ENCODE measurements at places on chromosomes 6 and 20.

DNA sequence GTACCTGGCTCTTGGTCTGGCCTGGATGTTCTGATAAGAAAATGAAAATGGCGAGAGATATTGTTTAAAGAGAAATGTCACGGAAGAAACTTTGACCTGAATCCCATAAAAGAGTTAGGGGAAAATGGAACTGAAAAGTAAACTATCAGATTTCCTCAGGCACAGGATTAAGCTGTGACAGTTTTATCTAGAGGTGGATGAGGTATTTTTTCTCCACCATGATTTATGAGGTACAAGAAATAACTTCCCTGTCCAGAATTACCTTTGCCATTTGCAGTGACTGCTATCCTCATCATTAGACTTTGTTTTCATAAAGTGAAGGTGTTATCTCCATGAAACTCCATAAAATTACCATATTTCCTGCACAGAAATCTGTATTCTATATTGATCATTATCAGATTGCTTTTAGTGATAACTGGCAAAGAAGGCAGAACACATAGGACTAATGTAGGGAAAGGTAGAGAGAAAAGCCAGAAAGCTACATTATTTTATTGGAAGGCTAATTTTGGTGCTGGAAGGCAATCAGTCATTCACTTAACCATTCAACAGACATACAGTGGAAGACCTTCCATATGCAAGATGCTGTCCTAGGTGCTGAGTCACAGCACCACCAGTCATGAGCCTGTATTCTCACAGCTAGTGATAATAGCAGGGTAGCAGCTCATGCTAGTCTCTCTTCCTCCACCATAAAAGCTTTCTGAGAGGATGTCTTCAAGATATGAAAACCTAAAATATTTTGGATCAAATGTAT, 427.3 kb upstream of the CITED2 start:
- no peak for DNase-seq

GRCh38 chr6:105894556-105894955, 191.6 kb upstream of the PRDM1 start:
- no peak for DNase-seq

GRCh38 chr6:44316481-44316880, 3.3 kb upstream of the AARS2 start:
- no peak for DNase-seq

DNA sequence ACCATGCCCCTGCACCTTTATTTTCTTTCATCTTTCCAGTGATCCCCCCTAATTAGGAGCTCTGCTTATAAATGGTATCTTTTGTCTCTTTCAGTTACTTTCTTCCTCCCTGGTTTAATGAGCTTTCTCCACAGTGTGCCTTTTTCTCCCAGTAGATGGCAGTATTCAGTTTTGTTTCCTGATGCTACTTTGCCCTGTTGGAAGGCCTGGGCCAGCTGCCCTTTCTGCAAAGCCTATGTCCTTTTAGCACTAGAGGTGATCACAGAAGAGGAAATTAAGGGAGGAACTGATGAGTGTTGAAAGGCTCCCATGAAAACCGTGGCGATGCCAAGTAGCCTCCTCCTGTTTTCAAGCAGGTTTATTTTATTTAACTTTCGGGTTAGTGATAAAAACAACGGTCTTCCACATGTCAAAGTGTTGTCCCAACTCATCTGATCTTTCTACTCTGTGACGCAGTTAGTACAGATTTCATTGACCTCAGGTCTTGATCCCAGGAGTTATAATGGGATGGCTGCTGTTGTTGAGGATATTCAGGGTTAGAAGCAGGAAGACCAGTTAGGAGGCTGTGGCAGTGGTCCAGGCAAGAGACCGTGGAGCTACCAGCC, 184.2 kb upstream of the BMP2 start:
- DNase-seq, result peak; percentile 6

DNA sequence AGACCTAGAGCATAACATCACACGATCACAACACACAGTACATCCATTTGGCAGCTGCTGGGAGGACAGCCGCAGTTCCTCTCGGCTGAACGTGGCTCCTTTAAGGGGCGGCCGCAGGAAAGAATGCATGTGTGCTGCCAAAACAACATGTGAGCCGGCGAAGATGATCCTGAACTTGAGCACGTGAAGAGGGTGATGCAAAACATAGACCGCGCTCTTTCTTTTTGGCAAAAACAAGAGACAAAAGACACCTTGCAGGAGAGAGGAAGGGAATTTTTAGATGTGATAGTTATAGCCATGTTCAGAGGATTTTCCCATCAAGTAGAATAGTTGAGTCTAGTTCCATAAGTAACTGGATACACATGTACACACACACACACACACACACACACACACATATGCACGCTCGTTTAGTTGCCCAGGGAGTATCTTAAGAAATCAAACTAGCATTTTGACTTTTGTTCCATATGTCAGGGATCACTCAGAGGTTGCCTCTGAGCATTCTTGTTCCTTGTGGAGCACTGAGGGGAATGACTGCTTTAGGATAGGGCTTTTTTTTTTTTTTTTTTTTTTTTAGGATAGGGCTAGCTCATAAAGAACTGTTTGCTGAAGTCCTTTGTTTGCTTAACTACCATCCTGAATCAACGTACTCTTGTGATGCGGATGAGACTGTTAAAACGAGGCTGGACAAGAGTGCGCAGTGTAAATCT, 21.7 kb upstream of the RANBP9 start:
- DNase-seq, result no peak

DNA sequence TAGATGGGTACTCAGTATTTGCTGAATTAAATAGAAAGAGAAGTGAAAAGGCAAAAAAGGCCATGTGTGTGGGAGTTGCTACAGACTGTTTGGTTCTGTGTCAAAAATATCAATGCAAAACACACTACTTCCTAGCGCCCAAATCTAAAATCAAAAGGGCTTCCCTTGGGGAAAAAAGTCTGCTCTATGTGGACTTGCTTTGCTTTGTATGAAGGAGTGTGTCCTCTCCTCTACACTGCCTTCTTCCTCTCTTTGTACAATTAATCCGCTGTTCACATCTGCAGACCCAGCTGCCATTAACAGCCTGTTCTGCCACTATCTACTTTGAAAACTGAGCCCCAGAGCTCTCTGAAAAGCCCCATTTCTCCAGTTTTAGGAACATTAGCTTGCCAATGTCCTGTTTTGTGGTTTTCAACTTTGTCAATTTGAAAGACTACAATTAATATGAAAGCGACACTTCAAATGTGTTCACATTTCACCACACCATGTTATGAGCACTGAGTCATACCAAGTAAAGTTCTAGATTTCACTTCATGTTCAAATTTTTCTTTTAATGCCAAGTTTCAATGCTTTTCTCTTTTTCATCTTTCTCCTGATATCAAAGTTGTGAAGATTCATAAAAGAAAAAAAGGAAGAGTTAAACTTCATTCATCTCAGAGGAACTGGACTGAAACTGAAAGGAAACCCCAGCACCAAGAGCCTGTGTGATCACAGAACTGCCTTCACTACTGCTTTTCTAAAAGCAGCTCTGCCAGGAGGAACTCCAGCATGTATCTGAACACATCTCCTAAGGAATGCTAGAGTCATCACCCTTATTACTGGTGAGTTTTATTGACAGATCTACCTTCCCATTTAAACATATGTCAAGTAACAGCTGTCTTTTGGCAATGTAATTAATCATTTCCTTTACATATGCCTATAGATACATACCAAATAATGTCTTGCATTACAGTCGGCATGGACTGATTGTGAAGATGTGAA, 102.6 kb downstream of the KIF13A start:
- DNase-seq, result no peak

GRCh38 chr6:90502866-90503407, 83.9 kb downstream of the MAP3K7 start:
- peak; percentile 56 for DNase-seq

DNA sequence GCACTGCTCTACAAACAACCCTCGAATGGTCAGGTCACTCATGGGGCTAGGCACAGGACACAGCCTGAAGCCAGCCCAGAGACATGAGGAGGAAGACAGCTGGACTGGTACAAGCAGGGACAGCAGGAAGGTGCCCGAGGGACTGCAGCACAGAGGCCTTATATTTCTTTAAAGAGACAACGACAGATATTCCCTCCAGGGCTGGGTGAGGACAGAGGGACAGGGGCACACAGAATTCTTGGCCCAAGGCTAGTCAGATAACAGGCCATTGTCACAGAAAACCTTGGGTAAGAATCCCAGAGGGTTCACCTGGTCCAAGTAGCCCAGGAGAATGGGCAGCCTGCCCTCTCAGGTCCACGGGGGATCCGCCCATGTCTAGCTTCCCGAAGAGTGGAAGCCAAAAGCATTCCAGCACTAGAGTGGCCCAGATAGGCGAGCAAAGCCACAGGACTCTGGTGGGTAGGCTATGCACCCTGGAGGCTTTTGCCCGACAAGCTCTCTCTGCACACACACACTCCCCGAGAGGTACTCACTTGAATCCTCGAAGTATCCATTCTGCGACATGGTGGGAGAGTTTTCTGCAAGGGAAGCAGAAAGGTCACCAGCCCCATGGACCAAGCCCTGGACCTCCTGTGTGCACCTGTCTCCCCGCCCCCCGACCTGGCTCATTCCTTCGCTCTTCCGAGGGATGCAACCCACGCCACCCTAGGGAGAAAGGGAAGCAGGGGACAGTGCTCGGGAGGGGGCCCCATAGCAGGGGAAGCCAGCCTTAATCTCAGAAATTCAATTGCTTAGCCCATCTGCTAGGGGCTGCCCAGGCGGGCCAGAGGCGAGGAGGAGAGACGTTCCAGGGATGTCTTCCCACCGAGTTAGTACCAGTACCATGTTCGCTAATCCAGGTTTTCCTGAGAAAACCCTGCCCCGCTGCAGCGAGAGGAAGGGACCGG, 1.7 kb downstream of the SLC4A11 start:
- DNase-seq, result no peak

DNA sequence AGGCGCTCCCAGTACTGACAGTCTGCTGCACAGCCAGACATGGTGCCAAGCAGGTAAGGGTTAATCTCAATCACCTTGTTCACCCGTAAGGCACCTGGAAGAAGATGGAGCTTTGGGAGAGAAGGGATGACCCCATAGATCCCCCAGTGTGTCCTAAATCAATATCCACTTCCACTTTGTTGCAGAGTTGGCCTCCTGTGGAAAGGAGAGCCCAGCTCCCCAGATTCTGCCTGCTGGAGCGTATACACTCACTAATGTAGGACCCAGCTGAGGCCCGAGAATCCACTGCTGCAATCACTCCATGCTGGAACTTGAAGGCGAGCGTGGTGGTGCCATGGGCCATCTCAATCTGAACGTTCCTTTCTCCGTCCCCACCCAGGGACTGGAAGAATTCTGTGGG, 1.2 kb downstream of the PSMB8 start:
- DNase-seq, result no peak

GRCh38 chr6:31874836-31875572, 3.8 kb downstream of the SLC44A4 start:
- no peak for DNase-seq

DNA sequence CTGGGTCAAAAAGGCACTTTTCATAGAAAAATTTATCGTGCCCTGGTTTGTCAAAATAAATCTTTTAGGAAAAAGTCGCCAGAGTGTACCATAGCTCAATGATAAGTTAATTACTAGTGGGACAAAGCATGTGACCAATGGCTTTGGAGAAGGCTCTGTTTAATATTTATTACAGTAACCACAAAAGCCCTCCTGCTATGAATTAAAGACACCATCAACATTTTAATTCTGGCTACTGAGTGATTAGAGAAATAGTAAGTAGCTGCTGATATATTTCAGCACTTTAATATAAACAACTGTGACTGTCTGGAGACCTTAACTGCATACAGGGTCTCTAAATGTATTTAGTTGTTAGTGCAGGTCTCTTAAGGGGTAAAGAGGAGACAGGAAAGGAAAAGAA, 38.3 kb downstream of the KIF13A start:
- DNase-seq, result no peak

- no peak for DNase-seq
Measured at GRCh38 chr6:154441995-154442310, 68.5 kb downstream of the CNKSR3 start.

GRCh38 chr6:119172824-119173223, 94.4 kb upstream of the FAM184A start:
- peak; percentile 46 for DNase-seq

- DNase-seq, result no peak
Measured at GRCh38 chr20:47703748-47704147, 81.5 kb downstream of the SULF2 start.

DNA sequence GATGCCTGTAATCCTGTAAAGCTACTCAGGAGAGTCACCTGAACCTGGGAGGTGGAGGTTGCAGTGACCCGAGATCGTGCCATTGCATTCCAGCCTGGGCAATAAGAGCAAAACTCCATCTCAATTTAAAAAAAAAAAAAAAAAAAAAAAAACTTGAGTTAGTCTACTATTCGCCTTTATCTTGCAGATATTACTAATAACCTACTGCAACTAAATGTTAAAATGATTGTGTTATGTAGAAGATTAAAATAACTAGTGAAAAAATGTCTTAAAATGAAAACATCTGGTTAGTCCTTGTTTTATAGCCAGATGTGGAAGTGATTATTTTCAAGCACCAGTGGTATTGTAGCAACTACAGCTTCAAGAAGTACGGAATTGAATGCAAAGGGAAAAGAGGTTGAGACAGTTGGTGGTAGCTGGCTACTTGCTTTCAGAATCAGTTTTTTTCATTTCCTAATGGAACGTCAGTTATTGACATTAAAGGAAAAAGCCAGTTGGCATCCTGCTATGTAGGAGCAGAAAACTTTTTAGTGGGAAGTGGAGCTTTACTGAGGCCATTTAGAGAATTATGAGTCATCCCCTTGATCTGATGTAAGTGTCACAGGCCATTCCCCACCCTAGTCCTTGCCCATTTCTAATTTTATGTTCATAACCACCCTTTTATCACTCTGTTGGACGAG, 43.8 kb upstream of the DYNLRB1 start:
- DNase-seq, result peak; percentile 25

DNA sequence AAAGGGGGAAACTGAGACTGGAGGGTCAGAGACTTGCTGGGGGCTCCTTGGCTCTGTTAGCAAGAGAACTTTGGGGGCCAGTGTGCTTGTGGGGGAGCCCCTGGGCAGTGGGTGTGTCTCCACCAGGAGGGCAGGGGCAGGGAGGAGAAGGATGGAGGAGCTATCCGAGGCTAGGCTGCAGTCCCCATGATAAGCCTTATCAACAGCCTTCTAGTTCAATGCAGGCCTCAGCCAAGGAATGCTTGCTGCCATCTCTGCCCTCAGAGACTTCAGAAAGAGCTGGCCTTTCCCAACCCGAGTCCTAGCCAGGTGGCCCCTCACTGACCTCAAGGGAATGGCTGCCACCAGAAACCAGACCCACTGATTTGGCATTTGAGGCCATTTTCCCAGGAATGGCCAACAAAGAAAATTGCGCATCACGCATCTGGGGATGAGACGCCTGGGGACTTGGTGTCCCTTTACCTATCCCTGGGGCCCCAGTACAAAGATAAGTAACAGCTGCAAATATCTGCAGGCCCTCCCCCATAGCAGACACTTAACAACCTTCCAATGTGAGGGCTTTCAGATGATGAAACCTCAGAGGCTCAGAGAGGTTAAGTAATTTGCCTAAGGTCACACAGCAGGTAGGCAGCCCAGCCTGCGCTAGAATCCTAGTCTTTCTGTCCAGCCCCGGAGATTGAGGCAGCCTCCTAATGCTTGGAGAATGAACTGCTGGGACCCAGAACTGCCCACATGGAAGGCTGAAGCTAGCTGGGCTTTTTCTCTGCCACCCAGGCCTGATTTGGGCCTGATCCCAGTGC, 4.9 kb downstream of the TGM2 start:
- DNase-seq, result peak; percentile 77
